Fibroblast of skin of scalp (primary cell): ENCODE measurements at places on chromosomes 16 and 17.

GRCh38 chr16:58615280-58615679 lies 14.3 kb downstream of the CNOT1 start:
- peak; percentile 47 for DNase-seq

GRCh38 chr17:39650121-39650579 lies 13.2 kb downstream of the STARD3 start:
- no peak for DNase-seq

DNA sequence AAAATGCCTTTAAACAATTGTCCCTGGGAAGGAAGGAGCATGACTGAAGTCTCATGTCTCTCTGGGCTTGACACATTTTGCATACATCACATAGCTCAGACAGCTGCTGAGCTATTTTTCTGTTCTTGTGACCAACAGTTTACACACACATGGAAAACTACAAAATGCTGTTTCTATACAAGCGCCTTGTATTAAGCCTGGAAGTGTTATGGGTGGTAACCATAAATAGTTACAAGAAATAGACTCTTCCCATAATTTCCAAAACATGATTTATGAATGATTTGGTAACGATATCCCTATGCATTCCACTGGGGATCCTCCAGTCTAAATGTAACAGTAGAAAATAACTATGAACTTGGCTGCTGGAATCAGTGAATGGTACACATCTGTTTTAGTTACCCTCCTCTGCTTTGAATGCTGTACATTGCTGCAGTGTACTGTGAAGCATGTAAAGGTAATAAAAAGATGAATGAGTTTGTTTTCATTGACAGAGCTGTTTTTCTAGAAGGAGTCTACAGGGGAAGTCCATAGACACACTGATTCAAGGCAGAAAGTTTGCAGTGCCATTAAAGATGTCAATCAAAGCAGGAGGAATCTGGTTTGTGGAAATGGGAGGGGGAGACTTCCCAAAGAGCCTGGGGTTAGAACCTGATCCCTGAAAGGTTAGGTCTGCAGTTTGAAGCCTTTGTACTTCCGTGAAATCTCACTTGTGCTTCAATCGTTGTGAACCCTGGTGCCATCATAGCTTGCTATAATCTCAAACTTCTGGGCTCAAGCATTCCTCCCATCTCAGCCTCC lies 5.0 kb downstream of the ACSF2 start:
- no peak for DNase-seq

DNA sequence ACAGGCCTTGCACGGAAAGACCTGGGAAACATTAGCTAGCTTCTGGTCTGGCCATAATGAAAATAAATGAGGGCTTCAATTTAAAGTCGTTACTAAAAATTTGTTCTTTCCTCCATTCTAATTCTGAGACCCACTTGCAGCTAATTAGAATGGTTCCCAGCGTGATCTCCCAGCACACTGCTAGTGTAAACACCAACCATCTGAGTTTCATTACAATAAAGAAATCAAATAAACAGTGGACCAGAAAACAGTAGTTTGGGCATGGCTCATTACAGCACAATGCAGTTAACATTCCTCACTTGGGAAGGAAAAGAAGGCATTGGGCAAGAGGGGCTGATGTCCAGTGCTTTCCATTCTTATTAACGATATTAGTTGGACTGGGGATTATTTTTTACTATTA lies 410.9 kb upstream of the SOX9 start:
- no peak for DNase-seq

DNA sequence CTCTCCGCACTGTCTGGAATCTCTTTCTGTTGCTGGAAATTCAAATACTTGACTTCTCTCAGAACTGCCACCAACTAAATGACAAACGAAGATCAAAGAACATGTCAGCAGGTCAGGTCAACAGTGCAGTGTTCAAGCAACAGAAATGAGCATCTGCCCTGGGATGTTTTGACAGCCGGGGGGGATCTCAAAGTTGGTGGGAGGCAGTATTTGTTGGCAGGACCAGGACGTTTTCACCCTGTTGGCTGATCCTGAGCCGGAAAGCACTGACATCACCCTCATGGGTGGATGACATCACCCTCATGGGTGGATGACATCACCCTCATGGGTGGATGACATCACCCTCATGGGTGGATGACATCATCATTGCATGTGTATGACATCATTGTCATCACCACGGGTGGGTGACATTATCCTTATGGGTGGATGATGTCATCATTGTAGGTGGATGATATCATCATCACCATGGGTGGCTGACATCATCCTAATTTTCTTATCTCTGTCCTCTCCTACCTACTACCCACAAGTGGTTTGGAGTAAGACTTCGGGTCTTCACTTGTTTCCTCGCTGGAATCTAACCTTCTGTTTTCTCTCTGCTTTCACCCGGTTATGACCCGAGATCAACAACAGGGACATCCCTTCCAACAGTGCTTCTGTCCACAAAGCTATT lies 18.9 kb downstream of the DNAH17 start:
- DNase-seq: peak; percentile 20

- DNase-seq: peak; percentile 16
Measured at GRCh38 chr16:86498671-86499439, 11.5 kb upstream of the FOXF1 start.

DNA sequence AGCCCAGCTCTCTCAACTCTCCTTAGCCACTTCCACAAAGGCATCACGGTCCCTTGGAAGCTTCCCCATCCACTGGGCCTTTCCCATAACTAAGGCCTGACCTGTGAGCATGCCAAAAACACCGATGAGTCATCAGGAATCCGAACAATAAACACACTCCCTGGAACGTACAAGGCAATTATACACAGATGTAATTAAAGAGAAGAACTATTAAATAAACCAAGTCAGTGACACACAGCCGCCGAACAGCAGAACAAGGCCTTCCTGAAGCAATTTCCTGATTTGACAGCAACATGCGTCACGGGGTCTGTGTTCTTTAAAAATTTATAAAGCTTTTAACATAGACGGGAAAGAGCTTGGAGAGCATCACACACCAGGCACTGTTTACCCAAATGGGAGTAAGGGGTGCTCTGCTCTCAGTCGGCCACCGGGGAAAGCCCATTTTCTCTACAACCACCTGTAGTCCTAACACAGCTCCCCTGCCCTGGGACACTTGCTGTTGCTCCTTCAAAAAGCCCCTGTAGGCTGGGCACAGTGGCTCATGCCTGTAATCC lies 29.4 kb downstream of the COG7 start:
- peak; percentile 91 for DNase-seq

GRCh38 chr16:56316545-56316944 lies 108.8 kb downstream of the AMFR start:
- no peak for DNase-seq

DNA sequence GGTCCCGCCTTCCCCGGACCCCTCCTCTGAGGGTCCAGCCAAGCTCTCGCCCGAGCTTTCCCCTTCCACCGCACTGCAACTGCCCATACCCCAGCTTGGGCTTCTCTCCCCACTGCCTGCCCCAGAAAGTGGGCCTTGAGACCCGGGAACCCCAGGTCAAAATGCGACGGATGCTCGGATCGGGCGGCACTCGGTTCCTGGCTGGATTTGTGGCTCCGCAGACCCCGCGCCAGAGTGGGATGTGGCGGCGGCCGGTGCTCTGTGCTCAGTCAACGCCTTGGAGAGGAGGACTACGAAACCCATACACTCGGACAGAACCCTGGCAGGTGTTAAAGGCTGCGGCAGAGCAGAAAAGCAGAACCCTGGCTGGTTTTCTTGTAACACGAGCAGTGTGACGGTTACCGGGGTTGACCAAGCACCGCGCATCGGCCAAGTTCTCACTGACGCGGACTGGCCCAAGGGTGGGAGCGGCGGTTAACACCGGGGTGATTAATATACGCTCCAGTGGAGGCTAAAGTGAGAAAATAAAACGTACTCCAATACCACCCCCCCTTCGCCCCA lies 885 bp upstream of the SLFN13 start:
- no peak for DNase-seq

- DNase-seq: no peak
Measured at GRCh38 chr17:54902611-54903010, 2.0 kb downstream of the TOM1L1 start.

DNA sequence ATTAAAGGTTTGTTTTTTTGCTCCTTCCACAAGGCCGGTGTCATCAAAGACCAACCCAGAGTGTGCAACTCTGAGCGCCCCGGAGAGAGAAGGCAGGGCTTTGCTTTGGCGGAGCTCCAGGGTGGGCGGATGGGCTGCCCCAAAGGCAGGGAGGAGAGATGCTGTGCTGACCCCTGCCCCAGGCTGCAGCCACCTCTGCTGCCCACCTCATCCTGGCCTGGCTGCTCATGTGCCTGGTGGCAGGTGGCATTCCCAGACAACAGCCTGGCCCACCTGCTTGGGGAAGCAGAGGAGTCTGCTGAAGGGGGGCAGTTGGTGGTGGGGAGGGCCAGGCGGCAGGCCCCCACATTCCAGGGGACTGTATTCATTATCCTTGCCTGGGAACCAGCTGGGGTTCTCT lies 122.1 kb downstream of the SDK2 start:
- no peak for DNase-seq

- no peak for DNase-seq
Measured at GRCh38 chr16:56298948-56299596, 107.8 kb downstream of the GNAO1 start.

DNA sequence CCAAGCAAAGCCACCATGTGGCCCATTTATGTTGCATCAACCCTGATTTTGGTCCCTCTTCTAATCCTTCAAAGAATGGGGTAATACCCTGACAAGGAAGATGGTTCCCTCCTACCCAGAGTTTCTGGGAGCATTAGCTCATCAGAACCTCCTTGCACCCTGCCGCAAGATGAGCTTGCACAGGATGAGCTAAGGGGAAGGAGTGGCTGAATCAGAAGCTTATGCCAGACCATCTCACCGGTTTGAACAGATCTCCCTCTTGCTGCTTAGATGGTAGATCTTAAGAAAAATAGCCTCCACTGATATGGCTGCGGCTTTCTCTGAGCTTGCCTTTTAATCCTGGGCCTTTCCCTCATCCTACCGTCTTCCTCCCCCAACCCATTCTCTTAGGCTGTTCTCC lies 175.1 kb downstream of the SOX9 start:
- DNase-seq: no peak

DNA sequence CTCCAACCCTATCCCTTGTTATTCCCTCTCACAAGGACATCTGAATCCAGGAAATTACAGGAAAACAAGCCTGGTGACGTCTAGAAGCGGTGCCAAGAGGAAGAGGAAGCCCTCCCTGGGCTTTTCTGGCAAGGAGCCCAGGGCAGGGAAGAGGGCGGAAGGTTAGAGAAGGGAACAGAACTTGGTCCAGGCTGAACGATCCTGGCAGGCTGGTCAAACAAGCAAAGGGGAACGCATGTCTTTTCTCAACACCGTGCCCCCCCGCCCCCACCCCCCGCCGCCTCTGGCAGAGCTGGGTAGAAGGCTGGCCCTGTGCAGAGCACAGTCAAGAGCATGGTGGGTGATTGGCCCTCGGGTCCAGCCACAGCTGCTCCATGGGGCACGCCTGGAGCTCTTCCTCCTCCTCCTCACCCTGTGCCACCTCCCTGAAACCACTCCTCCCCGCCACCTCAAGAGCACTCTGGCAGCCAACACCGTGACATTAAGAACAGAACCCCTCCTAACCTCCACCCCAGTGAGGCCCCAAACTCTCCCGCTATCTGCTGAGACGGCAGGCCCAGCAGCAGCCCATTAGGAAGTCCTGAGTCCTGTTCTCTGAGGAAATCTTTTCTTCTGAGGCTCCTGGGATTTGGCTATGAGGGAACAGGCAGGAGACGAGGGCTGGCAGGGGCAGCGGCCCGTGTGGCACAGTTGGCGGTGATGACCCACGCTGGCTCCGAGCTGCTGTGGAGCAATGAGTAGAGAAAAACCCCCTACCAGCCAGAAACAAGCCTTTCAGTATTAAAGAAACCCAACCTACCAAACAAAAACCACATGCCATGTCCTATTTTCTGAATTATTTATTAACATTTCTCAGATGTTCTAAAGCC lies 7.3 kb downstream of the C16orf86 start:
- peak; percentile 55 for DNase-seq

DNA sequence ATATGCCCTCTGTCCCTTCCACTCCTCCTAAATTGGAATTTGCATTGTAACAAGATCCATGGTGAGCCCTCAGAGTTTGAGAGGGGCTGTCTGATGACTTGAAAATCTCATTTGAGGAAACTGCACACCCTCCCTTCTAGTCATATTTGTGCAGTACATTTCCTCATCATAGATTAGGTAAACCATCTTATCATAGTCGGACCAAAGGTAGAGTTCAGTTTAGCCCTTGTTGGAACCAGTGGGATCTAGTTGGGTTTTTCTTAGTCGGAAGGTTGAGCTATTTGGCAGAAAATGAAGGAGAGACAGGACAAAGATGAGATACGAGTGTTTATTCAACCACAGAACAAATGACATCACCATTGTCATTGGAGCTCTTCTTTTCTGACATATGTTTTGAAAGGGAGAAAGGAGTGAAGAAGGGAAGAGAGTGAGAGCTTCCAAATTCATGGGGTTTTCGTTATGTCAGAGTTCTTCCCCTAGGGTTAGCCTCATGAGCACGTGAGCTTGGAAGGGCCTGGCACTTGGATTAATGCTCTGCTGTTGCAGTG lies 15.8 kb upstream of the KRT20 start:
- no peak for DNase-seq

GRCh38 chr17:66467766-66468165 lies 165.4 kb downstream of the PRKCA start:
- peak; percentile 42 for DNase-seq

- no peak for DNase-seq
Measured at GRCh38 chr16:50858877-50859627, 117.2 kb downstream of the CYLD start.

- DNase-seq: no peak
Measured at GRCh38 chr16:6967796-6968320, 364.8 kb upstream of the RBFOX1 start.

DNA sequence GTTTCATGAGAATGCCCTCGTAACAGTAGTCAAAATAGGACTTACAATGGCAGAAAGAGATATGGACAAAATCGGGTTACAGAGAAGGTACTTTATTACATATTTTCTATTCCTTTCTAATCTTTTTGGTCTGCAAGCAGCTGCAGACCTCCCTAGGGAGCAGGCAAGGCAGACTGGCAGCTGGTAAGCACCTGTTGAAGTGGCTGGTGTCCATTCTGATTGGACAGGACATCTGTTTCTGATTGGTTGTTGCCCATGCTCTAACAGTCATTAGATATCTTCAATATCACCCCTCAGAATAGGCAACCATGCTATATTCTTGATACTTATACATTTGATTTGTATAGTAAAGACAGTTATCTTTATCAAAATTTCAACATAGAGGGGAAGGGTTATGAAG lies 606.3 kb downstream of the KCNJ2 start:
- DNase-seq: no peak

DNA sequence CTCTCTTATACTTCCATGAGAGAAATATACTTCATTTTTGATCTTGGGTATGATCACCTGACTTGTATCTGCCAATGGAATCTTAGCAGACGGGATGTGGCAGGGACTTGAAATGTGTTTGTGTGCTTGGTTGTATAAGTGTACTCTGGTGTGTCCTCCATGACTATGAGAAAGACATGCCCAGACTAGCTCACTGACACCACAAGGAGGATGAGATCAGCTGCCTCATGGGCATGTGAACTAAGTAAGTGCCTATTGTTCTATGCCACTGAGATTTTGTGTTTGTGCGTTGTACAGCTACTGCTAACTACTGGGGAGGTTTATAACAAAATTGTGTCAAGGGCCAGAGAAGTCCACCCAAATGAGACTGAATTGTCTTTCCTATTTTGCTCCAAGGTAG lies 402.2 kb upstream of the SALL1 start:
- DNase-seq: no peak

GRCh38 chr17:9028202-9028987 lies 7.1 kb downstream of the NTN1 start:
- DNase-seq: no peak

- no peak for DNase-seq
Measured at GRCh38 chr16:85170066-85170491, 57.8 kb upstream of the CIBAR2 start.
